ENCODE measurements at places on chromosomes 5 and 9. TPM values are rescaled to one million over a fixed set of nuclear protein-coding genes. Genes with fewer than 3 reads are reported as not detected.
A peak's percentile ranks its signal among the peaks of the same experiment; 100 is the strongest.

DNA sequence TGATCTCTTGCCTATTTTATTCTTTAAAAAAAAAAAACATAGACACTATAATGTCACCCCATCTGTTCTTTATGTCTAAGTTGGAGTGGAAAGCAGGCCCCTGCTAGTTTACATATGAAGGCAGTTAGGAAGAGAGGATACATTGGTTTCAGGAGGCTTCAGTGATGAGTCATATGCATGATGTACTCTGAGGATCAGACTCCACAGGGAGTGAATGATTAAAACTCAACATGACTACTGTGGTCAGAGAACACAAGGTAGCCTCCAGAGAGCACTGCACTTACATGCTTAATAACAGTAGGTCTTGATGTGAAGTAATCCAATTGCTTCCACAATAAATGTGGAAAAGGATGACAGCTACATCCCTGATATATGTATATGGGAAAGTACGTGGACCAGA, 22.7 kb upstream of the FSTL4 start:
- H3K36me3 ChIP-seq, result peaks cover 2% of the 10 kb centered on the region
- peaks cover 13% of the 10 kb centered on the region for H3K27me3 ChIP-seq
- H3K27ac ChIP-seq, result no peak overlapping the region
- DNase-seq, result no peak

The SLIT3 gene
- 12.6 TPM for total RNA-seq

The PHYHD1 gene
- total RNA-seq, result 5.0 TPM

- no peaks in the 10 kb centered on the region for H3K36me3 ChIP-seq
- H3K4me1 ChIP-seq, result peaks cover 42% of the 10 kb centered on the region
- no peaks in the 10 kb centered on the region for H3K27me3 ChIP-seq
Observed at GRCh38 chr5:98940581-98940980, 11.8 kb upstream of the CHD1 start.

GRCh38 chr9:121577166-121577565, 74.3 kb upstream of the DAB2IP start:
- DNase-seq, result no peak
- H3K27ac ChIP-seq, result peak overlapping the region; percentile 96
- peaks cover 6% of the 10 kb centered on the region for H3K27me3 ChIP-seq
- no peaks in the 10 kb centered on the region for H3K36me3 ChIP-seq

The PPP3R2 gene
- total RNA-seq, result not detected

DNA sequence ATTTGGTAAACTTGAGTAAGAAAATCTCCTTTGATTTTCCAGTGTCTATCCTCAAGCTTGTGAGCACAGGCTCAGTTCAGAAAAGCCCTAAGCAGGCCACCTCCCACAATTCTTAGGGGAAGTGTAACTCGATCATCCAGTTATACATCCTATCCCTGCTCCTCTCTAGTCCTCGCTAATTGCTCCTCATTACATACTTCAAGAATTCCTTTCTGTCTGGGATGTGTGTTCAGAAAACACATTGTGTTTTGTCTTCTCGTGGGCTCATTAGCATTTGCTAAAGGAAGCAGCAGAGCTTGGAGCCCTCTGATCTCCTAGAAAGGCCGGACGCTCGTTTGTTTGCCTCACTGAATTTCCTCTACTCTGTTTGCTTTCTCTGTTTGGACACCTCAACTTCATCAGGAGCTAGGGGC, 268.2 kb upstream of the RFX3 start:
- H3K36me3 ChIP-seq, result no peaks in the 10 kb centered on the region
- H3K4me1 ChIP-seq, result peaks cover 22% of the 10 kb centered on the region
- no peaks in the 10 kb centered on the region for H3K27me3 ChIP-seq
- peak; percentile 8 for DNase-seq
- peak overlapping the region; percentile 5 for H3K4me3 ChIP-seq
- peak overlapping the region; percentile 79 for H3K27ac ChIP-seq

GRCh38 chr5:107855171-107855570, 184.4 kb upstream of the EFNA5 start:
- H3K27me3 ChIP-seq, result no peaks in the 10 kb centered on the region
- H3K27ac ChIP-seq, result no peak overlapping the region
- peaks cover 3% of the 10 kb centered on the region for H3K36me3 ChIP-seq

The HCN1 gene
- total RNA-seq, result 1.2 TPM

DNA sequence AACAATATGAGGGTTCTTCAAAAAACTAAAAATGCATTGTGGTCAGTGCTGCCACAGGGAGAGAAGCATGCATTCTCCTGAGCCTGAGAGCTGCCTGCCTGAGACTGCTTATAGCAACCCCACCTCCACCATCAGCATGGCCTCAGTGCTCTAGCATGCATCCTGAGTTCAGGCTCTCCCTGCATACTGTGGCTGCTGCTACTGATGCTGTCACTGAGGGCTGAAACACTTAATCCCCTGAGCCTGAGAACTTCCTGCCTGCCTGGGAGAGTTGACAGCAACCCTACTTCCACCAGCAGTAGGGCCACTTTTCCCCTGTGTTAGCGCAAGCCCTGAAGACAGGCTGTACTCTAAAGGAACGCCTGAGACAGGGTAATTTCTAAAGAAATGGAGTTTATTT, 206.0 kb downstream of the FBXO4 start:
- no peak overlapping the region for H3K27ac ChIP-seq
- DNase-seq, result no peak
- no peaks in the 10 kb centered on the region for H3K4me1 ChIP-seq
- no peaks in the 10 kb centered on the region for H3K36me3 ChIP-seq

The OR13J1 gene
- not detected for total RNA-seq

DNA sequence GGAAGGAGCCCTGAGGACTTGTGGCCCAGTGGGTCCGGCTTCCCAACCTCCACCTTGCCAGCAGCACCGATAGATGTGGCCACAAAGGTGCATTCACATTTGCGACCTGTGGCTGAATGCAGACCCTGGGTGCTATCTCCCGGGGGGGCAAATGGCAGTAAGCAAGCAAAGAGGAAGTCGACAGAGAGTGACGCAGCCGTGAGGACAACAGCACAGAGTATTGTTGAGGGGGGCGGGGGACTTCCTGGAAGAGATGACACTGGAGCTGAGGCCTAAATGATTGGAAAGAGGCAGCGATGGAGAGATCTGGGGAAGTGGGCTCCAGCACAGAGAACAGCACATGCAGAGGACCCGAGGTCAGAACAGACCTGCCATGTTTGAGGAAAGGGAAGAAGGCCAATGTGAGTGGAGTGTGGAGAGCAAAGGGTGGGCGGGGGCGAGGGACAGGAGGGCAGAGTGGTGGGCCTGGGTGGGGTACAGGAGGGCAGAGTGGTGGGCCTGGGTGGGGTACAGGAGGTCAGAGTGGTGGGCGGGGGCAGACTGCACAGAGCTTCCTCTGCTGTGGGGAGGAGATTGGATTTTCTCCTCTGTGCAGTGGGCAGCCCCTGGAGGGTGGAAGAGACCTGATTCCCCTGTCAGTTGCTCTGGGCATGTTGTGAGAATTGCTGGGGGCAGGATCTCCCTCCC, 42.6 kb downstream of the ADAMTS2 start:
- peaks cover 6% of the 10 kb centered on the region for H3K36me3 ChIP-seq
- peaks cover 5% of the 10 kb centered on the region for H3K4me1 ChIP-seq
- no peak overlapping the region for H3K4me3 ChIP-seq
- H3K27ac ChIP-seq, result peak overlapping the region; percentile 19
- H3K27me3 ChIP-seq, result no peaks in the 10 kb centered on the region
- no peak for DNase-seq

All from neural crest cell (in vitro differentiated cells).